ENCODE measurements at places on chromosomes 3 and 15.

GRCh38 chr3:29568355-29568754 is 287.5 kb downstream of the RBMS3 start:
- DNase-seq: no peak

DNA sequence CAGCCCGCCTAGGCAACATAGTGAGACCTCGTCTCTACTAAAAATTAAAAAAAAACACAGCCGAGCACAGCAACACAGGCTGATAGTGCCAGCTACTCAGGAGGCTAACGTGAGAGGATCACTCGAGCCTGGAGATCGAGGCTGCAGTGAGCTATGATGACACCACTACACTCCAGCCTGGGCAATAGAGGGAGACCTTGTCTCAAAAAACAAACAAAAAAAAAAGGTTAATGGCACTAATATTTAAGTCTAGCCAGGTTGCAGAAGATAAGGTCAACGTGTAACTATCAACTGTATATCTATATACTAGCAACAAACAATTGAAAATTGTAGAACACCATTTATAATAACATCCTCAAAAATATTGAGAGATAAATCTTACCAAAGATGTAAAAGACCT is 75.1 kb downstream of the MYO9A start:
- DNase-seq: no peak

DNA sequence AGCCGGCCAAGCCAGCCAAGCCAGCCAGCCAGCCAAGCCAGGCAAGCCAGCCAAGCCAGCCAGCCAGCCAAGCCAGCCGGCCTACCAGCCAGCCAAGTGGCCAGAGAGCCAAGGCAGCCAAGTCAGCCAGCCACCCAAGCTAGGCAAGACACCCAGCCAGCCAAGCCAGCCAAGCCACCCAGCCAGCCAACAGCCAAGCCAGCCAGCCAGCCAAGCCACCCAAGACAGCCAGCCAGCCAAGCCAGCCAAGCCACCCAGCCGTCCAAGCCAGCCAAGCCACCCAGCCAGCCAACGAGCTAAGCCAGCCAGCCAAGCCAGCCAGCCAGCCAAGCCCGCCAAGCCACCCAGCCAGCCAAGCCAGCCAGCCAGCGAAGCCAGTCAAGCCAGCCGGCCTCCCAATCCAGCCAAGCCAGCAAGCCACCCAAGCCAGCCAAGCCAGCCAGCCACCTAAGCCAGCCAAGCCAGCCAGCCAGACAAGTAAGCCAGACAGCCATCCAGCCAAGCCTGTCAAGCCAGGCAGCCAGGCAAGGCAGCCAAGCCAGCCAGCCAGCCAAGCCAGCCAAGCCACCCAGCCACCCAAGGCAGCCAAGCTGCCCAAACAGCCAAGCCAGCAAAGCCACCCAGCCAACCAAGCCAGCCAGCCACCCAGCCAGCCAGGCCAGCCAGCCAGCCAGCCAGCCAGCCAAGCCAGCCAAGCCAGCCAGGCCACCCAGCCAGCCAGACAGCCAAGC is 200.5 kb downstream of the GOLGA6L6 start:
- DNase-seq: no peak

- DNase-seq: no peak
Measured at GRCh38 chr3:25384471-25384870, 43.6 kb upstream of the RARB start.

DNA sequence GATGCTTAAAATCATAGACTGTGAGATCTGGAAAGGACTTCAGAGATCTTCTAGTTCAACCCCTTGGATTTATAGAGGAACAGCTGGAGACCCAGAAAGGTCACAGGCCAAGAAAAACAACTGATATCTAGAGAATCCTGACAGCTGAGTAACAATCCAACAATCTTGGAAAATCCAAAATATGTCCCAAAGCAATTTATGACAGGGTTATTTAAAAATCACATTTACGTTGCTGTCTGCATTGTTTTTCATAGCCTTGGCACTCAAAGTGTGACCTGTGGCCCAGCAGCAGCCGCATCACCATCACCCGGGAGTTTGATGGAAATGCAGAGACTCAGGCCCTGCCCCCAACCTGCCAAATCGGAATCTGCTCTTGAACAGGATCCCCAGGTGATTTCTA is 78.8 kb downstream of the FBN1 start:
- DNase-seq: no peak

- no peak for DNase-seq
Measured at GRCh38 chr3:32354362-32354778, 37.3 kb upstream of the CMTM7 start.

DNA sequence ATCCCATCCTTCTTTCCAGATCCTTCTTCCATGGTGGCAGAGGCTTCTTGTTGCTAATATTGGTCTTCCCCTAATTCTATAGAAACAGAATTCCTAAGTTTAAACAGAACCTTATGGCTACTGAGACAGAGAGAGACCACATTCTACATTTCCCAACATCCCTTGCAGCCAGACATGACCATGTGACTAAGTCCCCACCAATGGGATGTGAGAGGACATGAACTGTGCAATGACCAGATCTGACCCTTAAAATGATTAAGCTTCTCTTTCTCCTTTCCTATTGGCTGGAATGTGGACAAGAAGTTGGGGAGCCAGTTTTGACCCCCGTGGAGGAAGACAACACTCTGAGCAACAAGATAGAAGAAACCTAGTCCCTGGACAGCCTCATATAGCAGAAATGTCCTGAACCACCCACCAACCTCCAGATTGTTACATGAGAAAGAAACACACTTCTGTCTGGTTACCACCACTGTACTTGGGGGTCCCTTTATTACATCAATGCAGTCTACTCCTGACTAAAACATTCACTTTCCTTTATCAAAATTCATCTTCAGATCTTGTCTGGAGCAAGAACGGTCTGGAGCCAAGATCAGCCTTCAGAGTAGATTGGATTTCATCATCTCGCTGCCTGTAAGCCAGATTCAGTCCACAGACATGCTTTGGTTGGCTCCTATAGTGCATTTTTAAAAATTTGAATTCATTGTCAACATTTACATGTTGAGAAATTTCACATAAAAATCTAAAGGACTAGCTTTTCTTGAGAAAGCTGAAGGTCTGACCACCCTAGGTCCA is 183.9 kb downstream of the SHQ1 start:
- no peak for DNase-seq

GRCh38 chr3:193564012-193564411 is 9.3 kb upstream of the ATP13A4 start:
- no peak for DNase-seq

DNA sequence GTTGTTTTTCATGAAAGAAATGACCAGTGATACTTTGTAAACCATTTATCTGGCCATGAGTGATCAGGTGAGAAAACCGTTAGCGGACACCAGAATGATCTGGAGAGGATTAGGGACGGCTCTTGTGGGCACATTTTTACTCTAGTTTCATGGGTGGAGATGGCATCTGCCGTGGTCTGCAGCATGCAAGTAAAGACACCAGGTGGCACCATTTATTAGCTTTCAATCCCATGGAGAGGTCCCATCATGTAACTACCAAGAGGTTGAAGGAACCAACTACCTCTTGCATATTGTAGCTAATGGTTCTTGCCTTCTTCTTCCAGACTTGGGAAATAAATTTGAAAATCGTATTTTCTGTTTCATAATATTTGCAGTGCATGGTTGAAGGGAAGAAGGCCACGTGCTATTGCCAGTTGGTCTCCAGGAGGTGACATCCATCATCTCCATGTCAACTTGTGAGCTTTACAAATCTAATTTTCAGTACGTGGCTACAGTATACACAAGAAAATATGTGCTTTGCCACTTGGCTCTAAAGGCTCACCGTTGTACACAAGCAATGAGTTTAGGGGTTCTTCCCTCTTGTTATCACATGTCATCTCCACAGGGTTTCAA is 1.5 kb upstream of the MAPKBP1 start:
- DNase-seq: no peak

GRCh38 chr15:48190932-48191573 is 412 bp upstream of the CTXN2 start:
- no peak for DNase-seq

- DNase-seq: no peak
Measured at GRCh38 chr15:67720556-67721175, 104.6 kb upstream of the SKOR1 start.

DNA sequence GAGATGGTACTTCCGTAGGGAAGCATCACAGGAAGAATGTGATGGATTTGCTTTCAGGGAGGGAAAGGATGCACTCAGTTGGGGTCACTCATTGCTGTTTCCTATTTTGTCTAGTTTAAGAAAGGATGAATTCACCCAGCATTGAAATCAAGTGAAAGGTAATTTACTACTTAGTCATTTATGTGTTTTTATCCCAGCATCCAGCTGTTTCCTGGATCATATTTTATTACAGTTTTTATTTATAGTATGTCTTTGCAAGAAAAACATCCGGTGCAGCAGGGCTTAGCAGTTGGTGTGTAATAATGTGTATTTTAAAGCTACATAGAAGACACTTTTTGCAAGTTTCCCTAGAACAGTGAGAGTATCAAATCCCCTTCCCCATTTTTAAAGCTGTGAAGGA is 37.4 kb upstream of the GOLGA8B start:
- DNase-seq: no peak

GRCh38 chr15:84003791-84004503 is 231.6 kb upstream of the GOLGA6L4 start:
- DNase-seq: no peak

DNA sequence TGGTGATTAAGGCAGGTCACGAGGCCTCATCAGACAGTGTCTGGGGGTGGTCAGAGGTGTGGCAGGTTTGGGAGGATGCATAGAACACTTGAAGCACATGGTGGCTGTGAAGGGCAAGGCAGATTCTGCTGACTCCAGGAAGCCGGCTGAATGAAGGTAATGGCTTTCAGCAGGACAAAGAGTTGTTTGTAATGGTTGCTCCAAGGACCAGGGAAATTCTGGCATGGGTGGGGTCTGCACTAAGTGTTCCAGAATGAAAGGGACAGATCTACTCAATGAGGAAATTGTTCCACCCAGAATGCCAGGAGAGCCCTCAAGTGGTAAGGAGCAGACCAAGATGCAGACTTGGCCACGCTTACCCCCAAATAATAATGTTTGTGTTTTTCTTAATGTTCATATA is 70.7 kb upstream of the ACAD9 start:
- no peak for DNase-seq

DNA sequence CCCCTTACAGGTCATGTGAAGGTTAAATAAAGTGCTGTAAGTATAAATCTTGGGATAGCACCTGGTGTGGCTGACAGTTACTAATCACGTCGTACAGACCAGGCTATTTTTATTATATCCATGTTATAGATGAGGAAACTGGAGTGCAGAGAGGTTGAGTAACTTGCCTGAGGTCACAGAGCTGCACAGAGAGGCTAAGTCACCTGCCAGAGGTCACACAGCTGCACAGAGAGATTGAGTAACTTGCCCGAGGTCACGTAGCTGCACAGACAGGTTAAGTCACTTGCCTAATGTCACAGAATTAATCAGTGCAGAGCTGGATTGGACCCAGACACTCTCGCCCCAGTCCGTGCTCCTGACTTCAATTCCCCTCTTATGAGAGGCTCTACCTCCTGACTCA is 171.5 kb downstream of the NUP210 start:
- no peak for DNase-seq

All from stimulated activated CD8-positive, alpha-beta memory T cell treated with anti-CD3 and anti-CD28 coated beads, Interleukin-4, amount 100 ng/mL, for 4 hours (primary cell).